ENCODE measurements at places on chromosomes 5 and 9. TPM values are rescaled to one million over a fixed set of nuclear protein-coding genes. Genes with fewer than 3 reads are reported as not detected.

DNA sequence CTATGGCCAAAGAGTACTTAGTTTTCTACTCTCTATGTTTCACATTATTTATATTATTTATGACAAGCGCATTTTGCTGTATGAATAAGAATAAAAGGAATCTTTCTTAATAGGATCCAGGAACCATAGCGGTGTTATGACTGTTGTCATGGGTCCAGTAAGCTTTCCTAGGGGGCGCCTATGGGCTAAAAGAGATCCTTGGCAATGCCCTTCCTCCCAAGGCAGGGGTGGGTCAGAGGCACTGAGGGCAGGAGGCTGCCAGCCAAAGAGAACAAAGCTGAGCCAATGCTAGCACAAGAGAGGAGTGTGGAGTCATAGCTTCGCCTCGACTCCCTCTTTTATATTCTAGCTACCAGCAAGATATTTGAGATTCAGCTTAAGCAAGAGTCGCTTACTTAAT lies 98.4 kb upstream of the GNAQ start:
- no peak for DNase-seq

DNA sequence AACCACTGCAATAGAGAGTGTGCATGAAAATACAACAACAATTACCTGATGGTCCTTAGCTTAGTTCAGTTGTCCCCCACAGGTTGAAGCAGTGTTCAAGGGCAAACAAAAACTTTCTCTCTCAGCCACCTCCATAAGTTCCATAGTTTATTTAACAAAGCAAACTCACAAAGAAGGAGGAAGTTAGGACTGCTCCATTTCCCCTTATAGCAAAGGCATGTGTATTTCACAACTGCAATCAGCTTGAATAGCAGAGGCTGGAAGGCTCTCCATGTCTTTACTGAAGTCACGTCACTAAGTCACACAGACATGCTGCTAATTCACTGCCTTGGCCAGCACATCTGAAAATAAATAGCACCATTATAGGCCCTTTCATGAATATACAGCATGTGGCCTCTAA lies 43.3 kb downstream of the DOCK8 start:
- no peak for DNase-seq

- no peak for DNase-seq
Measured at GRCh38 chr5:93054424-93055163, 526.4 kb downstream of the NR2F1-AS1 start.

GRCh38 chr9:35827486-35827885 lies 1.0 kb downstream of the FAM221B start:
- DNase-seq: no peak

GRCh38 chr9:133955821-133956411 lies 36.2 kb downstream of the VAV2 start:
- DNase-seq: no peak

- DNase-seq: no peak
Measured at GRCh38 chr5:19274578-19274977, 713.4 kb downstream of the CDH18 start.

DNA sequence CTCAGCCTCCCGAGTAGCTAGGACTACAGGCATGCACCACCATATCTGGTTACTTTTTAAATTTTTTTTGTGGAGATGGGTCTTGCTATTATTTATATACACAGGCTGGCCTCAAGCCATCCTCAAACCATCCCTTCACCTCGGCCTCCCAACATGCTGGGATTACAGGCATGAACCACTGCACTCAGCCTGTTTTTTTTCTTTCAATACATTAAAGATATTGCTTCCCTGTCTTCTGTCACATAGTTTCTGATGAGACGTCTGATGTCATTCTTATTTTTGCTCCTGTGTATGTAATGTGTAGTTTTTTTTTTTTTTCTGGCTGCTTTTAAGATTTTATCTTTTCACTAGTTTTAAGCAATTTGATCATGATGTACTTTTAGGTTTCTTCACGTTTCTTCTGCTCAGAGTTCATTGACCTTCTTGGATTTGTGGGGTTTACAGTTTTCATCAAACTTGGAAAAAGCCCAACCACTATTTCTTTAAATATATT lies 11.4 kb upstream of the RGS3 start:
- no peak for DNase-seq

DNA sequence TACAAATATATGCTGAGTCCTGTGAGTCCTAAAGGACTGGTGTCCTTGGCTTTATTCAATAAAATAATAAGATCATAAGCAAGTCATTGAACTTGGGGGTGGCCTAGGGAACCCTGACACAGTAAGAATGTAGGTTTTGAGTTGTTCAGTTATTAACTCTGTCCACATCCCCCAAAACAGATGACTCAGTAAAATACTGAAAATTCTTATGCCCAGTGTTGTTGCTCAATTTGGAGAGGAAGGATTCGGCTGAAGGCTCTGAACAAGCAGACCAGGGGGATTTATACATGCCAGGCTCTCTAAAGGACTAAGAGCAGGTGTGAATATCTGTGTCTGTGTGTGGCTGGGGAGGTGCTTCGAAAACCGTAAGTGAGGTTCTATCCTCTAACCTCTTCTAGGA lies 173.7 kb downstream of the RMI1 start:
- DNase-seq: no peak

- no peak for DNase-seq
Measured at GRCh38 chr5:134018154-134018985, 13.6 kb upstream of the VDAC1 start.

DNA sequence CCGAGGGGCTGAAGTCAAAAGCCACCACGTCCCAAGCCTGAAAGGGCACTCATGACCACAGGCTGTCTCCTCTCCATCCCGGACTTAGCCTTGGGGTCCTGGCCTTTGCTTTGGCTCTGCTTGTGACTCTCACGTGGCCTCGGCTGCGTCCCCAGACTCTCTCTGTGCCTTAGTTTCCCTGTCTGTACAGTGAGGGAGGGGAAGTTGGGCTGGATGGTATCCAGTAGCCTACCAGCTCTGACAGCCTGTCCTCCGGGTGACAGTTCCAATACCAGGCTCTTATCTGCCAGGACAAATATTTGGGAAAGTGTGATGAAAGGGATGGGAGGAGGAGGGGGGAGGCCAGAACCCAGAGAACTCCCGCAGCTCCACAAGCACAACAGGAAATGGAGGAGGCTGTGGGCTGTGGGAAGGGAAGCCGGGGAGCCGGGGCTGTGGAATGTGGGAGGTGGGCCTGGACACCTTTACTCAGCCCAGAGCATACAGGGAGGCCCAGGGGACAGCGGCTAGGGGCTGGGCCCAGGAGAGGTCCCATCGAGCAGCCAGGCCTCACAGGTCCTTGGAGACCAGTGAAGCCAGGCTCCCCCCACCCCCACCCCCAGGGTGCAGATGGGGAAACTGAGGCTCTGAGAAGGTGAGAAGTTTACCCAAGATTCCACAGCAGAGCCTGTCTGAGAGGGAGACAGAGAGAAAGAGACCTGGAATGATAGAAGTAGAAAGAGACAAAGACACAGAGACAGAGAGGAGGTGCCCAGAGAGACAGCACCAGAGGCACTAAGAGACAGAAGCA lies 18.3 kb downstream of the PDGFRB start:
- no peak for DNase-seq

- DNase-seq: no peak
Measured at GRCh38 chr5:68060382-68060781, 155.2 kb upstream of the PIK3R1 start.

GRCh38 chr5:94670726-94671125 lies 52.3 kb downstream of the SLF1 start:
- no peak for DNase-seq

Gene PGGT1B
- 4.0 TPM for total RNA-seq

Gene LCN2
- total RNA-seq: not detected

Gene TXNDC8
- not detected for total RNA-seq

Gene BNC2
- total RNA-seq: 25.5 TPM

Gene FASTKD3
- not detected for total RNA-seq

Gene PRDM9
- total RNA-seq: not detected

All from ascending aorta (tissue), 2 donors.